ENCODE measurements at places on chromosomes 1 and 21.

DNA sequence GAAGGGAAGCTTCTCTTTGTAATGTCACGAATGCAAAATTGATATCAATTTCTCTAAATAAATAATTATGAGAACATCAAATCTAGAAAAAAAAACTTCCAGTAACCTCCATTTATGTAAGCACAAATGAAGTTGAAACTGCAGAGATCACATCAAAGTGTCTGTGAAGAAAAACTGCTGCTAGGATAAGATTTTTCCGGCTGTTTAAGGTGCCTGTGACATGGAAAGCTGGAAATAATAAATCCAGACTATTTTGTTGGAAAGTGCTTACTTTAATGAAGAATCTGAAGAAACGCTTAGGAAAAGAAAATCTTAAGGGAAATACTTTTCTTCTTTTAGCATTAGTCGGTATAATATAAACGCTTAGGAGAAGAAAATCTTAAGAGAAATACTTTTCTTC lies 57.0 kb downstream of the CHRM3 start:
- no peaks in the 10 kb centered on the region for H3K36me3 ChIP-seq
- no peaks in the 10 kb centered on the region for H3K4me1 ChIP-seq
- H3K27ac ChIP-seq, result no peak overlapping the region
- peaks cover 3% of the 10 kb centered on the region for H3K27me3 ChIP-seq
- no peak for DNase-seq

DNA sequence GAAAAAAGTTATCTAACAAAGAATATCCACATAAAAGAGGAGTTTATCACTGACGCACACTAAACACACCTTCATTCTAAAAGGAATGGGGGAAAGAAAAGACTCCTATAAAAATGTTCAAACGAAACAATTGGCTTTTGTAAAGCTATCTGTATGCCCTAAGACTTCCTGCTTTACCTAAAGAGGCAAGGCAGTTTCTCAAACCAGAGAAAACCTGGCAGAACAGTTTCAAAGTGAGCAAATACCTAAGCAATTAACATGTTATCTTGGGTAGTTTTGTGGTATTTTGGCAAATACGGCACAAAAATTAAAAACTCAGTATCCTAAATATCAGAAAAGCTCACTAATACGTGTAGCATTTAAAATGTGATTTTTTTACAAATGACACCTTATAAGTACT lies 1.9 kb downstream of the PUM1 start:
- peak overlapping the region; percentile 98 for H3K4me3 ChIP-seq
- no peak for DNase-seq
- H3K27ac ChIP-seq, result peak overlapping the region; percentile 99
- H3K36me3 ChIP-seq, result peaks cover 57% of the 10 kb centered on the region
- H3K27me3 ChIP-seq, result no peaks in the 10 kb centered on the region
- peaks cover 44% of the 10 kb centered on the region for H3K4me1 ChIP-seq

GRCh38 chr1:234620272-234621126 lies 10.5 kb upstream of the IRF2BP2 start:
- no peaks in the 10 kb centered on the region for H3K27me3 ChIP-seq
- DNase-seq, result no peak
- peaks cover 7% of the 10 kb centered on the region for H3K4me1 ChIP-seq
- H3K36me3 ChIP-seq, result no peaks in the 10 kb centered on the region
- H3K4me3 ChIP-seq, result no peak overlapping the region
- no peak overlapping the region for H3K27ac ChIP-seq

DNA sequence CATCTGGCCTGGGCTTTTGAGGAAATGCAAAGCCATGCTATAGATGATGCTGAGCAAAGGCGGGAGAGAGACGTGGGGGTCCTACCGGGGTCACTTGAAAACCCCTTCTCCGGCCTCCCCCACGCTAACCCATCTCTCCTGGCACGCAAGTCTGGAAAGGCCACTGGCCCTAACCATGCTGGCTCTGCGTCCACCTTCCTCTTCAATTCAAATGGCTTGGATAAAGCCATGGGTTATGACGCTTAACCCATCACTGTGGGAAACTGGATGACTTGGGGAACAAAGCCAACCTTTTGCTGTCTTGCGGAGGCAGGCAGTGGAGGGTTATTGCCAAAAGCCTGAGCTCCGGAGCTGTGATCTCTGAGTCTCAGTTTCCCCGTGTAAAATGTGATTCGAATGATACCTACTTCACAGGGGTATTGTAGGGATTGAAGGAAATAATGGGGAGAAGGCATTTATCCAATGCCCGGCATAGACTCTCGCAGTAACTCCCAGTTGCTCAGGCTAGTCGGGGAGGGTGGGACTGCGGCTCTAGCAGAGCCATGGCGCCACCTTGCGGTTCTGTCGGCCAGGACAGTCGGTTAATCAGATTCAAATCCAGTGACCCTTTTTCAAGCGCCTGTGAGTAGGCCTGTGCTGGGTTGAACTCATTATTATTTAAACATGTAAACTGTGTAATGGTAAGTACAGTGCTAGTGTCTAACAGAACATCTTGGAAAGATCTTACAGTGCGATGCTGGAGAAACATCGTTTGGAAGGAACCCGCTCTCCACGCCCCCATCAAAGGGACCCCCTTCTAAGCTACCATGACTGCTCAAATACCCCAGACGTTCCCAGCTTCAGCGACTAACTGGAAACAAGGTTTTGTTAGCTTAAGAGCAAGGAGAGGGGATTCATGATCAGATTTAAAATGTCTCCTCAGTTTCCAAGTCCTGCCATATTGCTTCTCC lies 20.3 kb downstream of the NEK2 start:
- H3K27me3 ChIP-seq, result no peaks in the 10 kb centered on the region
- H3K4me1 ChIP-seq, result no peaks in the 10 kb centered on the region
- no peak overlapping the region for H3K4me3 ChIP-seq

- no peaks in the 10 kb centered on the region for H3K36me3 ChIP-seq
- no peaks in the 10 kb centered on the region for H3K4me1 ChIP-seq
- DNase-seq, result no peak
- no peak overlapping the region for H3K4me3 ChIP-seq
Observed at GRCh38 chr21:34333121-34333739, 30.6 kb upstream of the KCNE2 start.

DNA sequence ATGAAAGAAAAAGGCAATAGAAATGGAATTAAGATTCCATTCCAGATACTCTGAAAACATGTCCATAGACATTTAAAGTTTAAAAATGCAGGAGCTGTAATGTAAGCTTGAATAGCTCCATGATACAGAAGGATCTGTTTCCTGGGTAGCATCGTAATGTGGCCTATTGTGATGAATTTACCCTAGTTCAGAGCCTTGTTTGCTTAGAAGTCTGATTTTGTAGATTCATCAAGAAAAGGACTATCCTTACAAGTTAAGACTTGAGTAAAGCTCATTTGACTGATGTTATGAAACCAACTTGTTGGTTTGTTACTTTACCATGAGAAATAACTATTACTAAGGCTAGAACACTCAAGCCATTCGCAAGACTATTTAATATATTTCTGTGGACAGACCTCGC lies 55.5 kb downstream of the KIF1B start:
- H3K27me3 ChIP-seq, result no peaks in the 10 kb centered on the region
- no peak overlapping the region for H3K27ac ChIP-seq
- peaks cover 33% of the 10 kb centered on the region for H3K36me3 ChIP-seq
- no peak overlapping the region for H3K4me3 ChIP-seq

DNA sequence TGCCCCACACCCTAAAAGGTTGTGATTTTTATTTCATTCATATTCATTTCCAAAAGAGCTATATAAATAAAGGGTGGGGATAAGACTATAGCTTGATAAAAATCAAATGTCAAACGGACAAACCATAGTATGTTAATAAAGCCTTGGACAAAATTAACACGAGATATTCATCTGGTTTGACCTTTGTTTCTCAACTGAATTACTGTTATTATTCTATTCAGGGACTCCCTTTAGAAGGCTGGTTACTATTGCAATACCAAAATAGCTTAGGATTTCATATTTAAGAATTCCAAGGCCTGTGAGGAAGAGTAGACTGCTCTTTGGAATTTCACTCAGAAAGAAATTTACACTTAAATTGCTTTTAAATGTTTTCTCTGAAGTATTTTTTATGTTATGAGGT lies 10.2 kb upstream of the PALMD start:
- H3K27ac ChIP-seq, result no peak overlapping the region
- no peaks in the 10 kb centered on the region for H3K27me3 ChIP-seq
- H3K4me3 ChIP-seq, result no peak overlapping the region

DNA sequence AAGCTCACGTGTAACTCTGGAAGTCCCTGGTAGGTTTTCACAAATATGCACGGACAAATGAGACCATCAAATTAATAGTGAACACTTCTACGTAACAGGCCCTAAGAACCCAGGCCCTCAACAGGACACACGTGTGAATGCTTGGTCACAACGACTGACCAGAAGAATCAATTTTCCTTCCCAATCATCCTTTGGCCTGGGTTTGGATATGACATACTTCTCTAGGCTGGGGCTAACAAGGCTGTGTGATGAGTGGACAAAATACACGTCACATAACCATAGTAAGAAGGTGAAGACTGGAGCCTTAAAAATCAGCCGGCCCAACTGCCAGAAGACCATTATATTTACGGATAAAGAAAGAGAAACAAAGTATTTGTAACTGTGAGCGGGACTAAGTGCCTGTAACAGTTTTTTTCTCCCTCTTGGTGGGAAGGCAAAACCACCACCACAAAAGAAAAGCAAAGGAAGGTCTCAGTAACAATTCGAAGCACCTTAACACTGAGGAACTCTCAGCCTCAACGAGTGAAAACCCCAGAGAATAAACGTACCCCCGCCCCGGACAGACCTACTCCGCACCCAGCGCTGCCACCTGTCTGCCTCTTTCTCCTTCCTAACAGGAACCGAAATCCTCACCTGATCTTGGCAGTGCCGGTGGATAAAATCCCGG lies 450 bp downstream of the SDE2 start:
- no peak for DNase-seq
- H3K27me3 ChIP-seq, result no peaks in the 10 kb centered on the region
- peak overlapping the region; percentile 100 for H3K4me3 ChIP-seq
- peaks cover 50% of the 10 kb centered on the region for H3K36me3 ChIP-seq
- H3K27ac ChIP-seq, result peak overlapping the region; percentile 100
- peaks cover 73% of the 10 kb centered on the region for H3K4me1 ChIP-seq

DNA sequence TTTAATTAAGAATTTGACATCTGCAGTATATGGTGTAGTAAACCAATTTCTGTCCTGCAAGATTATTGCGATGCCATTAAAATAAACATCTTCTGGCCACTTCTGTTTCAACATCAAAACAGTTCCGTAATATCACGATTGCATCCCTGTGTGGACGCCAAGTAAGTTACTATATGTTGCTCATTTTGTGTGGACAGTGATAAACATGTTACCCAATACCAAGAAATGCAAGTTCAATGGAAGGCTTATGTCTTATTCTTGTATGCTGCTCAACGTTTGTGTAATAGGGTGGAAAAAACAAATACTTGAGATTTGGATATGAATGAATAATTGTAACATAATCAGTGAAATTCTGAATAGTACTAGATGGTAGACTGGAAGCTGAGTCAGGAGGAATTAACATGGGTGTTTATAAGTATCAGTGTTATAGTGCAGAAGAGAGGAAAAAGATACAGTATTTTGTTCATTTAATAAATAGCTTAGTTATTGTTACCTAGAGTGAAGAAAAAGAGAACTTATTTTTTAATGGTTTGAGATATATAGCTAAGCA lies 15.2 kb downstream of the TTC3 start:
- peaks cover 13% of the 10 kb centered on the region for H3K4me1 ChIP-seq
- no peaks in the 10 kb centered on the region for H3K27me3 ChIP-seq
- no peak overlapping the region for H3K27ac ChIP-seq
- H3K36me3 ChIP-seq, result peaks cover 30% of the 10 kb centered on the region

DNA sequence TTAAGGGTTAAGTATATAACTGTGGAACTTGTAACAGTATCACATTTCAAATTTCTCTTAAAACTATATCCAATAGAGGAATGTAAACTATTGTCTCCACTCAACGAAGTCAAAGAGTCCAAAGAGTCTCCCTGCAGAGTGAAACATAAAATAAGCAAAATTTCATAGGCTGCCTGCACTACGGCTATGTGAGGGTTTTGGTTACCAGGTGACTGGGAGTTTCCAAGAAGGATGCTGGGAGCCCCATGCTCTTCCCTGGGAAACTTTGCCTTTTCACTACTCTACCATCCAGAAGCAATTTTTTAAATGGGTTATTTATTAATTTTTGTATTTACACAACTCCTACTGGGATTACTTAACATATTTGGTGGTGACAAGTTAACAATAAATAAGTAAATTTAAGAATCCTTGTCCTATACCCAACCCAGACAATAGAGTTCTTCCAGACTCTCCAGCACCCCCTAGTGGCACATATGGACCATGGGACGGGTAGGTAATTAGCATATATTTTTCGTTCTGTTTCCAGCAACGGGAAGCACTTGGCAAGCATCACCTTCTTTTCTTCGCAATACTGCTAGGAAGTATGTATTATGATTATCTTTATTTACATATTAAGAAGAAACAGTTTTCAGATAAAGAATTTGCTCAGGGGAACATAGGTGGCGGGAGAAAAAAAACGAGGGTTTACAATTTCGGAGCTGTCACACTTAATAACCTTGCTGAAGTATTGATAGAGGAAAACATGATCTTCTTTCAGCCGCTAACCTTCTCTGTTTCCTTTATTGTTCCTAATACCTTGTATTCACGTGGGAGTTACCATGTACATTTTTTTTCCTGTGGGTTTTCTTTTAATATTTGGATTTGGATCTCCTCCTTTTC lies 3.5 kb downstream of the FMO2 start:
- no peaks in the 10 kb centered on the region for H3K4me1 ChIP-seq
- peaks cover 25% of the 10 kb centered on the region for H3K27me3 ChIP-seq
- no peak overlapping the region for H3K27ac ChIP-seq
- peak; percentile 28 for DNase-seq

DNA sequence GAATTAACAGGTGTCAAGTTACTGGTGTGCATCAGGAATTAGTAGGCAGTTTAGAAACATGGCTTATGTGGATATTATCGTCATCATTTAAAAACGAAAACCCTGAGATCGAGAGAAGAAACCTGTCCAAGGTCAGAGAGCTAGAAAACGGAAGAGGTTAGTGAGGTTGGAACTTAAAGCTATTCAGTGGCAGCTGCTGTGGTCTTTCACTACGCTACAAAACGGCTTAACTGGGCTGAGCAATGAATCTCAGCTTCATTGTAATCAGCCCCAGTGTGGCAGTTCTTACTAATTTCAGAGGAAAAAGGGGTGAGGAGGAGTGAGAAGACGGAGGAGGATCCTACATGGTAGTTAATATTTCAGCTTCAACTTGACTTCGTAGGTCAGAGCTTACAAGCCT lies 77.9 kb downstream of the DAB1 start:
- DNase-seq, result no peak

GRCh38 chr1:86950712-86951419 lies 36.4 kb downstream of the HS2ST1 start:
- H3K36me3 ChIP-seq, result no peaks in the 10 kb centered on the region
- peaks cover 12% of the 10 kb centered on the region for H3K4me1 ChIP-seq
- no peak overlapping the region for H3K27ac ChIP-seq
- H3K27me3 ChIP-seq, result no peaks in the 10 kb centered on the region
- H3K4me3 ChIP-seq, result no peak overlapping the region

DNA sequence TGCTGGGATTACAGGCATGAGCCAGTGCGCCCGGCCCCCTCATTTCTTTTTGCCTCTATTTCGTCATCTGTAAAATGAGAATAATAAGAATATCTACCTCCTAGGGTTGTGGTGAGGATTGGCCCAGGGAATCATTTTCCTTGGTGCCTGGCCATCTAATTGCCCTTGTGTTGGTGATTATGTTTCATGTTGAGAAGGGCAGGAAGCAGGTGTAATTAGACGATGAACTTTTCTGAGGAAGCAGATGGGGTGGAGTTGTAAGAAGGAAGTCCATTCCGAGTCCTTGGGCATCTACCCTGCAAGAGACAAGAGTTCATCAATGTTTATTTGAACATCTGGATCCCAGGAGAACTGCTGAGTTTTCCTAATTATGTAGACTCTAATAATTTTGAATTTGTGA lies 38.7 kb upstream of the NEK2 start:
- no peaks in the 10 kb centered on the region for H3K4me1 ChIP-seq
- no peak overlapping the region for H3K4me3 ChIP-seq
- H3K36me3 ChIP-seq, result no peaks in the 10 kb centered on the region
- DNase-seq, result no peak
- H3K27ac ChIP-seq, result no peak overlapping the region
- no peaks in the 10 kb centered on the region for H3K27me3 ChIP-seq
